ENCODE measurements at places on chromosomes 5 and 9.
A peak's percentile ranks its signal among the peaks of the same experiment; 100 is the strongest.

DNA sequence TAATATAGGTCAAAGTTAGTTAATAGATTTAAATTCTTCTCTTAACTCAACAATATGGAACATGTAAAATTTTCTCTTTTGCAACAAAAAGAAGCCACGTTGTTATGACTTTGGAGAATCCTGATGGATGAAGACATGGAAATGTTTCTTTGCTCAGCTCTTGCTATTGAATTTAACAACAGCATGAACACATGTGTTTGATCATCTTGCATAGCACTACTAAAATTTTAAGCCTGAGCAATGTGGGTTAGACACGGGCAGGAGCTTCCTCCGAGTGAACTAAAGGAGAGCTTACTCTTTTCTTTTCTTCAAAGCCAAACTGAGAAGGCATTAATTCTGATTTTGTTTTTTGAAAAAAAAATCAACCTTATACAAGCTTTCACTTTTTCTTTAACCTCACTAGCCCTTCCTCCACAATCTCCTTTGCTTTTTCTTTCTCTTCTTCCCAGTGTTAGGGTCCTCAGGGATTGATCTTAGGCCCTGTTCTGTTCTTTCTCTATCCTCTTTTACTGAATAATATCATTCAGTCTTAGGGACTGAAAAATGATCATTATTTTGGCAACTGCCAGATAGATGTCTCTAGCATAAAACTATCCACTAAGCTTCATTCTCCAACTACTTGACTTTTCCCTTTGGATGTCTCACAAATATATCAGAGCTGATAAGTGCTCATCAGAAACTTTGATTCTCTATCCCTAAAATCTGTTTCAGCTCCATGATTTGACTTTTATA, 36.9 kb downstream of the ADAMTS19 start:
- DNase-seq, result no peak

DNA sequence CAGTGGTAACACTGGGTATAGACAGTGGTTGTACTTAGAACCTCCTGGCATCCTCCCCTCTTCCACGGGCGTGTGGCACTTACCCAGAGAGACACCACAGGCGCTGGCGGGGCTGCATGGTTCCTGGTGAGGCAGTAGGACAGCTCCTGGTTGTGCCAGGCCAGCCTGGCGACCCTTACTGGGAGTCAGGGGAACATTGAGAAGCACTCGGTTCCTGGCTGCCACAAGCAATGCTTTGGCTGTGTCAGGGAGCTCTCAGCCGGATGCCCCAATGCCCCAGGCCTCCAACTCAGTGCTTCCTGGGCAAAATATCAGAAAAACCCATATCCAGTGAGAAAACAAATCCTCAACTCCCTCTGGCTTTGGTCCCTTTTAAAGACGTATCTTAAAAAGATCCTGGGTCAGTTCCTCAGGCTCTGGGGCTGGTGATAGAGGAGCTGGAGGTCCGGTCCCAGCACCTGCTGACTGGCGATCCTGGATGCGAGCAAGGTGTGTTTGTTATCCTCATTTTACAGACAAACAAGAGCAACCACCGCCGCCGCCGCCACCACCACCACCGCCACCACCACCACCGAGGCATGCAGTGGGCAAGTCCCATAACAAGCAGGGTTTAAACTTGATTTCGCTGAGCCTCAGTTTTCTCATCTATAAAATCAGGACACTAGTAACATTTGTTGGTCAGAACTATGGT, 4.2 kb downstream of the NKX2-5 start:
- no peak for DNase-seq

DNA sequence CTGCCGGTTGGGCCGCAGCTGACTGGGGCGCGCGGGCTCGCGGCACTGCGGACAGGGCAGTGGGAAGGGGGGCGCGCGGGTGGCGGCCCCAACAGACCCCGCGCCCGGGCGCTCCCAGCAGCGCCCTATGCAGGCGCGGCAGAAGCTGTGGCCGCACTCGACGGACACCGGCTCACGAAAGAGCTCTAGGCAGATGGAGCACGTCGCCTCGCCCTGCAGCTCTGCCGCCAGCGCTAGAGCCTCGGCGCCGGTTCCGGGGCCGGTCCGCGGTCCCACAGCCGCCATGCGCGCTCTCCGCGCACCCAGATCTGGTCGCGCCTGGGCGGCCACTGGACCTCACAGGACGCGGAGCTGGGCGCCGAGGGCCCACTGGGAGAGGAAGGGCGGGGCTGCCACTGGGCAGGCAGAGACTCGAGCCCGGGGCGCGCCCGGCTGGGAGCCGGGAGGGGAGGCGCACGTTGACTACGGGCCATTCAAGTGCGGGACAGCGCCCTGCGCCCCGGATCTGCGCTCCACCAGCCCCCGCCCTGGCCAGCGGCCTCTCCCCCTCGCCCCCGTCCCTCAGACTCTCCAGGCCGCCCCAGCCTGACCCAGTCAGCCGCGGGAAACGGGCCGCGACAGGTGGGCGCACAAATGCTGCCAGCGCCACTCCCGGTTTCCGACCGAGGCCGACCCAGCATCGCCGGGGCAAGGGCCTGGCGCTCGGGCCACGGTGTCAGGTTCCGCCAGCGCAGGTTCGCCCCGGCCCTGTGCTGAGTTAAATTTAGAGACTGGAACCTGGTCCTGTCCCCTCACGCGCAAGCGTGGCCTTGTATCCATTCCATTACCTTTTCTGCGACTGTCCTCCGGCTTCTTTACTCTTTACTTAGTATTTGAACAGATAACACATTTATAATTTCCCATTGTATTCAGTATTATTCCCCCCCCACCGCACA, at the start of gene TRIM7:
TSS of gene TRIM7 (minus strand) at position 371 of the 935 bp plus-strand sequence. CDS start at position 285, 86 bp downstream.
- peak; percentile 50 for DNase-seq

- no peak for DNase-seq
Observed at GRCh38 chr5:159458217-159458711, 128.0 kb upstream of the IL12B start.

GRCh38 chr5:144196612-144197011, 25.9 kb downstream of the KCTD16 start:
- no peak for DNase-seq

- no peak for DNase-seq
Observed at GRCh38 chr5:175921061-175921730, 46.9 kb downstream of the THOC3 start.

- DNase-seq, result no peak
Observed at GRCh38 chr5:177132136-177133095, 1.2 kb upstream of the NSD1 start.

DNA sequence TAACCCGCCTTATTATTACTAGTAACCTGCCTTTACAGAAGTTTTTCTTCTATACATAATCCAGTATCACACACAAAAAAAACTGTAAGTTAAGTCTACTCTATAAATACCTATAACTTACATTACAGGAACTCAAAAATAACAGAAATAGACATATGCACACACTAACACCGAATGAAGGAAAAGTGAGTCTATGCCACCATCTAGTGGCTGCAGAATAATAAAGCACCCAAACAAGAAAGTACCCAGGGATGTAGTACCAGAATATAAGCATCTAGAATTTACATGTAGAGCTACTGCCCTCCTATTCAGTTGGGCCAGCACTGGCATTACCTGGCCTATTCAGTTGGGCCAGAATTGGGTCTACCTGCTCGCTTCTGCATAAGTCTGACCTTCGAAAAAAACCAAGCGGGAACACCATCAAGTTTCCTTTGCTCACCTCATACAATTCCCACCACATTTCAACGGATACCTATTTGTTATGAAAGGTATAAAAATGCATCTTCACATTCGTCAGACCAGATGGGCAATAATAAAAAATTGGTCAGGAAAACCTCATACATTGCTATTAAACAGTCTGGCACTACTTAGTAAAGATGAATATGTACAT, 4.0 kb upstream of the NIPSNAP3A start:
- DNase-seq, result peak; percentile 16

- DNase-seq, result peak; percentile 15
Observed at GRCh38 chr9:86246752-86247161, 12.7 kb downstream of the C9orf153 start.

DNA sequence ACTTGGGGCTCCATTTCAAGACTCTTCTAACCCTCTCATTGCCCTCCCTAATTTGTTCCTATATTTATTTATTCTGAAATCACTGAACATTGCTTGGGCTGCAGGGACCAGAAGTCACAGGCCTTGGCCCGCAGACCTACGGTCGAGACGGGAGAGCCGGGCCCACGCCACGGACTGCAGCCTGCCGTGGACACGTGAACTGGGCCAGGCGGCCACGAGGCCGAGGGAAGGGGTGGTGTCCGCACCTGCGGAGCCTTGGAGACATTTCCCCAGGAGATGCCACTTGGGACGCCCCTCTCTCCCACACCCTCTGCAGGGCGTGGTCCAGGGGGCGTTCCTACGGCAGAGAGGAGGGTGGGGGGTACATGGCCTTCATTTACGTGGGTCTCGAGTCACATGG, 463.9 kb downstream of the ICE1 start:
- DNase-seq, result no peak

DNA sequence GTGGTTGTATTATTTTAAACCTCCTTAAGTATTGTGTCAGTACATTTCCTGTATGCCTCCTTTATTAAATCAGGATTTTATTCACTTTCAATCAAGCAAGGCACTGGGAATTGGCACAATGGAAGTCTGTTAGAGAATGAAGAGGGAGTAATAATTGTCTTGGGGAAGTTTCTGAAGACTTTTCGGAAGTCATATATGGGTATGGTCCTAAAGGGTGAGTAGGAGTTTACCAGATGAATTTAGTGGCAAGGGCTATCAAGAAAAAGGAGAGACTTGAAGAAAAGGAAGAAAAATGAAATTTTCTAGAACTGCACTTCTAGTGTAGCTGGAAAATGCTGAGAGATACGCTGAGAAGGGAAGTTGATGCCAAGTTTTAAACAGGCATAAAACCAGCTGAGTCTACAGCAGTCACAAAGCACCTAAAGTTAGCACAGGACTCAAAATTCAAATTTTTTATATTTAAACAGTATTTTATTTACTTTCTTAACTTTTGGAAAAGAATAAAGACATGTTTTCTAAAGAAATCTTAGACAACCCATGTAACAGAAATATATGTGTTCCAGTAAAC, 184.9 kb downstream of the SMC2 start:
- no peak for DNase-seq

DNA sequence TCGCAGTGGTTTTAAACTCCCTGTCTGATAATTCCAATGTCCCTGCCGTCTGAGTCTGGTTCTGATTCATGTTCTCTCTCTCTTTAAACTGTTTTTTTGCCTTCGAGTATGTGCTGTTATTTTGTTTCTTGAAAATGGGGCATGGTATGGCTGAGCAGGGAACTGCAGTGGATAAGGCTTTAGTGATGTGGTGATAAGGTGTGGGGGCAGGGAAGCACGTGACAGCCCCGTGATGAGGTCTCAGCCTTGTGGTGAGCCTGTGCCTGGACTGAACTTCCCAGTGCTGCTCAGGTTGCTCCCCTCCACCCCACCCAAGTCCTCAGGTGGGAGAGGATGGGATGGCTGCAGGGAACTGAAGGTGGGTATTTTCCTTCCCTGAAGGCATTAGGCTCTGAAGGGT, 5.5 kb upstream of the ZNF354B start:
- DNase-seq, result no peak

DNA sequence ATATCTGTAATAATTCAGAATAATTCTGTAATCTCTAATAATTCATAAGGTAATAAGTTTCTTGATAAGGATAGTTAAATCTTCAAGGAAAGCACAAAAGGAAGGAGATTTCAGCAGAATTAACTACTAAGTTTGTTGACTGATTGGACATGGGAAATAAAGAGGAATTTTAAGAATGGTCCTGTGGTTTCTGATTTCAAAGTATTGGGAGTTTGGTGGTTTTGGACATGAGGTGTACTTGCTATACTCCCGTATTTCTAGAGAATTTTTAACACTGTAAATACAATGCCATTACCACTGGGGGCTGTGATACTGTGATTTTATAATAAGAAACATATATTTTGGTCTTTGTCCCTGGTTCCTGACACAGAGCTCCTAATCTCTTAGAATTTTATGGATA, 123.9 kb downstream of the UNC13B start:
- no peak for DNase-seq

- no peak for DNase-seq
Observed at GRCh38 chr5:14063138-14063537, 80.0 kb upstream of the TRIO start.

DNA sequence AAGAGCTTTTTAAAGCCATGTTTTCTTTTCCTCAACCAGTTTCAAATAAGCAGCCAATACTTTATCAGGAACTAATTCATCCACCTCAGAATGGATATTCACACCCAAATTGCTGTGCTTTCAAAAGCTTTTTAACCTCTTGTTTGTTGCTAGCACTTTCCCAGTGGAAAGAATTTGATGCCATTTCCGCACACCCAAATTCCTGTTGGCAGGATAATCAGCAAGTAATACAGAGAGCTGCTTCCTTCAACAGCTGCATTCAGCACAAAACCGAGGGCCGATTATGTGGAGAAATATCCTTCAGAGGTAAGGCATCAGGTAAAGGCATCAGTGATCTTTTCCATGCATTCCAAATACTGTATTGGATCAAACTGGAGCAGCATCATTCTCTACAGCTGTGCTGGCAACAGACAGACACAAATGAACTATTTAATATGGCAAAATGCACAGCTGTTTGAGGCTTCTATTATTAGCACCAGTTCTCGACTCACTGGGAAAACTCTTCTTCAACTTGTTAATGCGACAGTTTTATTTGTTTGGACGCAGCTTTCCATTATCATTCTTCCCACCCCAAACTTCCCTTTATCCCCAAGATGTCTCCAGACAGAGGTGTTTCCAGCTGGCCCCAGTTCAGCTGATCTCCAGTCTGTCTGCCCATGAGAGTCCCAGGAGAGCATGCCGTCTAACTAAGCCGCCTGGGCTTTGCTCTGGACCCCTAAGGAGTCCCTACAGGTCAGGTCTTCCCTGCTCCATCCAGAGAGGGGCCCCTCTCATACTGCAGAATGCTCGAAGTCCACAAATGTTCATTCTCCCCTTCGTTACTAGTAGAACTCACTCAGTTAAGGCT, 22.2 kb upstream of the MGAT1 start:
- no peak for DNase-seq

DNA sequence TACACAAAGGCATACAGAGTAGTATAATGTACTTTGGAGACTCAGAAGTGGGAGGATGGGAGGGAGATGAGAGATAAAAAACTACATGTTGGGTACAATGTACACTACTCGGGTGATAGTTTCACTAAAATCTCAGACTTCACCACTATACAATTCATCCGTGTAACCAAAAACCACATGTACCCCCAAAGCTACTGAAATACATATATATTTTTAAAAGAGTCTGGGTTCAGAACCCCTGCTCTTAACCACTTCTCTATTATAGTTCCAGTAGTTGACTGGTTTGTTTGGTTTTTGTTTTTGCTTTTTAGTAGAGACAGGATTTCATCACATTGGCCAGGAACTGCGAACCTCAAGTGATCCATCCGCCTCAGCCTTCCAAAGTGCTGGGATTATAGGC, 22.6 kb downstream of the SGTB start:
- no peak for DNase-seq

- DNase-seq, result no peak
Observed at GRCh38 chr5:170757182-170757601, 26.3 kb upstream of the GABRP start.

GRCh38 chr9:70539526-70539925, 125.1 kb upstream of the KLF9 start:
- DNase-seq, result no peak

- peak; percentile 19 for DNase-seq
Observed at GRCh38 chr5:124583469-124584350, 162.7 kb downstream of the ZNF608 start.

- no peak for DNase-seq
Observed at GRCh38 chr9:88538311-88539085, 3.5 kb downstream of the NXNL2 start.

All from GM12892 (cell line).